ENCODE measurements at places on chromosomes 3 and 15.

DNA sequence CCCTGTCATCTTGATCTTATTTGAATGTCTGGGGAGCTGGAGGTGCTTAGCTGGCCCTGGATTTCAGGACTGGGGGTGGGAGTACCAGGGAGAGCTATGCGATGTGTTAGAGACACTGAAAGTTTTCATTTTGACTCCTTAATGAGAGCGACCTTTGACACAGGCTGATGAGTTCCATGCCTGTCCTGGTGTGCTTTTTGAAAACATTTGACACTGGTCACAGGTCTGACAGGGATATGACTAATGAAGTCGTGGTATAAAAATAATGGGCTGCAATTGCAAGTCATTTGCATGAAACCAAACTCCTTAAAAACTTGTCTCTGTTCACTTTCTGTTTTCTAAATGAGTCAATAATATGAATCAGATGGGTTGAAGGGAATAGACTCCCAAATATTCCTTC is 81.9 kb downstream of the MECOM start:
- no peak for DNase-seq

GRCh38 chr15:96333131-96334016 is 2.9 kb downstream of the NR2F2 start:
- DNase-seq, result no peak

DNA sequence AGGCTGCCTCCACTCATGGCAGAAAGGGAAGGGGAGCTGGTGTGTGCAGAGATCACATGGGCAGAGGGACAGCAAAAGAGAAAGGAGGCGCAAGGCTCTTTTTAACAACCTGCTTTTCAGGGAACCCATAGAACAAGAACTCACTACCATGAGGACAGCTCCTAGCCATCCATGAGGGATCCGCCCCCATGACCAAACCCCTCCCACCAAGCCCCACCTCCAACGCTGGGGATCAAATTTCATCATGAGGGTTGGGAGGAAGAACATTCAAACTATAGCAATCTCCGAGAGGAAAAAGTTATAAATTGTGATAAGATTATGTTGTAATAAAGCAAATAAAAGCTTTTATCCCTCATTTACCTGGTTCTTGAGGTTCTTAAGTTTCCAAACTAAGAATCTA is 84.7 kb upstream of the LMCD1 start:
- no peak for DNase-seq

DNA sequence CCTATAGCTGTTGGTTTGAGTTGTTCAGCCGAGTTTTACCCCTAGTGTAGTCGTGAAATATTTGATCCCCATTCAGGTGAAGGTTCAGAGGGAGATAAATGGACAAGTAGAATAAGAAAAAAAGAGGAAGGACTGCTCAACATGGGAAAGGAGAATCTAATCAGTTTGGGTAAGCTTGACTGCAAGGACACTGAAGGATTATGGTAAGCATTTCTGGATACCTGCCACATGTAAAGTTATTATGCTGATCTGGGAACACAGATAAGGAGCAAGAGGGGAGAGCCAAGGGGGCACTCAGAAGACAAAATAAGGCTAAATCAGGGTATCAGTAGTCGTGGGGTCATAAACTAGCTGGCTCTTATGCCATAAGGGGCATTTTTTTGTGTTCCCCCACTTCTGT is 49.9 kb downstream of the TFG start:
- no peak for DNase-seq

DNA sequence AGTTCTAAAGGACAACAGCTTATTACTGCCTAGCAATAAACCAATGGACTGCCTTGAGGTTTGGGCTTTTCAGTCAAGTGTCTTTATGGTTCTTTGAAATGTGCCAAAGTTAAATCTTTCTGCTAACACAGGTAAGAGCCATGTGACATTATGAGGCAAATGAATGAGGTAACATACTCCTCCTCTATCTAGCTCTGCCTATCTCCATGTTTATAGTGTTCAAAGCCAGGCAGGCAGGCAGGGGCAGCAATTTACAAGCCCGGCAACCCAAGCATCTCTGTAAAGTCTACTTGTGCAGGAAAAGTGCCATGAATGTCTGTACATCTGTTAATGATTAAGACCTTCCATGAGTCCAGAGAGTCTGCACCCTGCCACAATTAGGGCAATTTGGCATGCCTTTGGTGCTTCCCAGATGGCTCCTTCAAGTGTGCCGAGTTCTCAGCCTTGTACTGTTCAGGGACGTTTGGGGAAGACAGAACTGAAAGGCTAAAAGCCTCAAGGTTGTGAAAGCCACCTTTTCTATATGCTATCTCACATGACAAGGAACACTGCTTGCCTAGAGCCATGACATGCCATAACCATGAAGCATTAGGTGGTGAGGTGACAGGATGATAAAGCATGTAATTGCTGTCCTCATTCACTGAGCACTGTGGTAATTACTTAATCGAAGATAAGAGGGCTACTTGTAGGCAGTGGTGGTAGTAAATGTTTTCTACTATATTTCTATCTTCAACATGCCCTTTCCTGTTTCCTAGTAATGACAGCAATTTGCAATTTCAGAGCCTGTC is 41.4 kb upstream of the EIF1B start:
- no peak for DNase-seq
